ENCODE measurements at places on chromosomes 7 and 10. TPM values are rescaled to one million over a fixed set of nuclear protein-coding genes. Genes with fewer than 3 reads are reported as not detected.

Gene CDNF
- total RNA-seq: 2.2 TPM

Gene GNAT3
- not detected for total RNA-seq

Gene OR9A2
- total RNA-seq: 2.6 TPM

Gene LMOD2
- not detected for total RNA-seq

Gene LRRC4
- 3.6 TPM for total RNA-seq

Gene CCL24
- not detected for total RNA-seq

Gene SH2B2
- total RNA-seq: 21.9 TPM

Gene HOXA6
- not detected for total RNA-seq

GRCh38 chr7:31788445-31788844 lies 101.4 kb downstream of the PPP1R17 start:
- H3K27ac ChIP-seq: no peak overlapping the region
- no peaks in the 10 kb centered on the region for H3K36me3 ChIP-seq
- H3K4me3 ChIP-seq: no peak overlapping the region

- H3K4me1 ChIP-seq: peaks cover 21% of the 10 kb centered on the region
- H3K4me3 ChIP-seq: no peak overlapping the region
- no peak for DNase-seq
- H3K27ac ChIP-seq: no peak overlapping the region
Measured at GRCh38 chr10:123889821-123890220, 1.8 kb downstream of the CPXM2 start.

GRCh38 chr10:119132521-119133345 lies 28.8 kb downstream of the DENND10 start:
- H3K4me3 ChIP-seq: no peak overlapping the region
- H3K36me3 ChIP-seq: peaks cover 29% of the 10 kb centered on the region
- DNase-seq: no peak
- no peaks in the 10 kb centered on the region for H3K4me1 ChIP-seq
- H3K27me3 ChIP-seq: no peaks in the 10 kb centered on the region

GRCh38 chr7:44985900-44986217 lies 7.0 kb upstream of the MYO1G start:
- H3K36me3 ChIP-seq: peaks cover 38% of the 10 kb centered on the region
- no peaks in the 10 kb centered on the region for H3K27me3 ChIP-seq
- H3K4me1 ChIP-seq: peaks cover 14% of the 10 kb centered on the region
- peak overlapping the region; percentile 98 for H3K4me3 ChIP-seq
- no peak for DNase-seq

- H3K27ac ChIP-seq: no peak overlapping the region
- H3K4me3 ChIP-seq: no peak overlapping the region
- DNase-seq: no peak
- no peaks in the 10 kb centered on the region for H3K27me3 ChIP-seq
- H3K4me1 ChIP-seq: no peaks in the 10 kb centered on the region
Measured at GRCh38 chr7:108836256-108836655, 266.6 kb downstream of the DNAJB9 start.

DNA sequence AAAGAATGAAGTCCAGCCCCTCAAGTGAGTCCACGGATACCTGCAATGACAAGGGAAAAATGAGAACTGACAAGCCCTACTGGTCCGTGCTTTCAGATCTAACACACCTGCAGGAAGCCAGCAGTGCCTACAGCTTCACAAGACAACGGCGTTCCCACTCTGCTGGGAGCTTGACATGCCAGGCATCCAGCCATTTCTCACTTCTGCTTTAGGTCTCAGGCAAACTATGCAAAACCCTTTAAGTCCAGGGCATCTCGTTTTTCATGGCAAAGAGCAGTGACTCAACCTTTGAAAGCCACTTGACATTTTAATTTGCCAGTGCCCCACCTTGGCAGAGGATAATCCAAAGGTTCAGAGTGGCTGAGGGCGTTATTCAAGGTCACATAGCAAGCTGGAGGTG lies 49.1 kb upstream of the GPAM start:
- H3K27ac ChIP-seq: no peak overlapping the region
- no peaks in the 10 kb centered on the region for H3K36me3 ChIP-seq
- H3K4me3 ChIP-seq: no peak overlapping the region

DNA sequence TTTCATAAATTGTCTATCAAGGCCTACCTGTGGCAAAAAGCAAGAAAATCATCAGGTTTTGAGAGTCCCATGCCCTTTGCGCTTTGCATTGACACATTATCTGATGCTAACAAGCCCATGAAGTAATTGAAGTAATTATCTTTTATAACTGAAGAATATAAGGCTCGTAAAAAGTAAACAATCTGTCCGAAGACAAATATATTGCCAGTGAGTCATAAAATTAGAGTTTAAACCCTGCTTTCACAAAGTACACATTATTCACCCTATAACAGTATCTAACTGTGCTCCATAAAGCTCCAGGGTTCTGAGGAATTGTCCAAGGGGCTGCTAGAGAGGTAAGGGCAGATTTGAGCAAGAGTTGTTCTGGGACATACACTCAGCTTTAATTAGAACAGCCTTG lies 102.3 kb upstream of the PPP1R3A start:
- H3K27me3 ChIP-seq: no peaks in the 10 kb centered on the region
- DNase-seq: no peak
- H3K36me3 ChIP-seq: no peaks in the 10 kb centered on the region
- H3K4me3 ChIP-seq: no peak overlapping the region

DNA sequence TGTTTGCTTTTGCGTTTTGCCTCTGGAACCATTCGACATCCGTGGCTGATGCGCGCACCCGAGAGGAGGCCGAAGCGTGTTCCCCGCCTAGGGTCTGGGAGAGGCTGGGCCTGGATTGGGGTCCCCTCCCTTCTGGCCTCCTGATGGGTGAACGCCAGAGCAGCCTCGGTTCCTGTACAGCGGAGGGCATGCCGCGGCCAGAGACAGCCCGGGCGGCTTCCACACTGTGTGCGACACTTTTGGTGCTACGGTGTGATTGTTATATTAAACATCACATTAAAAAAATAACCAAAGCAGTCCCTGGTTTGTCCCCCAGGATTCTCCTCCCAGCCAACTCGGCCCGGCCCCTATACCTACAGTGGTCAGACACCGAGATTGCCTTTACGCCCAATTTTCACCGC lies 3.7 kb upstream of the HOXA7 start:
- H3K27ac ChIP-seq: no peak overlapping the region
- peaks cover 4% of the 10 kb centered on the region for H3K4me1 ChIP-seq
- peaks cover 100% of the 10 kb centered on the region for H3K27me3 ChIP-seq
- no peaks in the 10 kb centered on the region for H3K36me3 ChIP-seq
- no peak for DNase-seq

- H3K27ac ChIP-seq: no peak overlapping the region
- no peaks in the 10 kb centered on the region for H3K36me3 ChIP-seq
- H3K27me3 ChIP-seq: no peaks in the 10 kb centered on the region
- H3K4me1 ChIP-seq: peaks cover 55% of the 10 kb centered on the region
- DNase-seq: peak; percentile 53
- no peak overlapping the region for H3K4me3 ChIP-seq
Measured at GRCh38 chr10:84333864-84334451, 5.6 kb downstream of the CCSER2 start.

GRCh38 chr10:58477902-58478301 lies 34.8 kb upstream of the BICC1 start:
- H3K4me3 ChIP-seq: no peak overlapping the region
- peaks cover 24% of the 10 kb centered on the region for H3K4me1 ChIP-seq
- H3K36me3 ChIP-seq: no peaks in the 10 kb centered on the region
- peak; percentile 22 for DNase-seq

- no peak overlapping the region for H3K4me3 ChIP-seq
- H3K27ac ChIP-seq: no peak overlapping the region
- H3K27me3 ChIP-seq: peaks cover 8% of the 10 kb centered on the region
- peaks cover 2% of the 10 kb centered on the region for H3K4me1 ChIP-seq
Measured at GRCh38 chr7:151131592-151132293, 35.8 kb downstream of the GBX1 start.

- peaks cover 21% of the 10 kb centered on the region for H3K4me1 ChIP-seq
- peak within 1 kb of the TSS; percentile 73 for H3K4me3 ChIP-seq
- no peak within 1 kb of the TSS for H3K27ac ChIP-seq
- H3K27me3 ChIP-seq: peaks cover 61% of the 10 kb centered on the region
- no peaks in the 10 kb centered on the region for H3K36me3 ChIP-seq
Measured at GRCh38 chr10:72087969-72088888, at the start of gene SPOCK2. Gene SPOCK2, minus strand, starts transcription at chr10:72088551. Its CDS starts 223 bp downstream, at chr10:72088328.

DNA sequence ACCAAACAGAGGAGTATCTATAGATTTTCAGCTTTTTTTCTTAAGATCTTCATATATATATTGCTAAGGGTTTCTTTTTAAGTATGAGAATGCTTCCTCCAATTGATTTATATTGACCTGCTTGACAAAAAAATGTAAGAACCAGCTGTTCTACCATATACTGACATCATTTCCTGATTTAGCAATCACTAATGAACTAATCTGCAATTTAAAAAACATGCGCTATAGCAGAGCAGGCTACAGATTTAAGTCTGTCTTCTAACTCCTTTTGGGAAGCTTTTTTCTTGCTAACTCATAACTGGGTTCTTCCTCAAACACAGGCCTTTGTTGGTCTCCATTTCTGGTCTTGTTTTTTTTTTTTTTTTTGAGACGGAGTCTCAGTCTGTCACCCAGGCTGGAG lies 33.2 kb downstream of the ABCC2 start:
- H3K27me3 ChIP-seq: no peaks in the 10 kb centered on the region
- DNase-seq: no peak
- H3K27ac ChIP-seq: no peak overlapping the region
- no peak overlapping the region for H3K4me3 ChIP-seq
- H3K36me3 ChIP-seq: no peaks in the 10 kb centered on the region

DNA sequence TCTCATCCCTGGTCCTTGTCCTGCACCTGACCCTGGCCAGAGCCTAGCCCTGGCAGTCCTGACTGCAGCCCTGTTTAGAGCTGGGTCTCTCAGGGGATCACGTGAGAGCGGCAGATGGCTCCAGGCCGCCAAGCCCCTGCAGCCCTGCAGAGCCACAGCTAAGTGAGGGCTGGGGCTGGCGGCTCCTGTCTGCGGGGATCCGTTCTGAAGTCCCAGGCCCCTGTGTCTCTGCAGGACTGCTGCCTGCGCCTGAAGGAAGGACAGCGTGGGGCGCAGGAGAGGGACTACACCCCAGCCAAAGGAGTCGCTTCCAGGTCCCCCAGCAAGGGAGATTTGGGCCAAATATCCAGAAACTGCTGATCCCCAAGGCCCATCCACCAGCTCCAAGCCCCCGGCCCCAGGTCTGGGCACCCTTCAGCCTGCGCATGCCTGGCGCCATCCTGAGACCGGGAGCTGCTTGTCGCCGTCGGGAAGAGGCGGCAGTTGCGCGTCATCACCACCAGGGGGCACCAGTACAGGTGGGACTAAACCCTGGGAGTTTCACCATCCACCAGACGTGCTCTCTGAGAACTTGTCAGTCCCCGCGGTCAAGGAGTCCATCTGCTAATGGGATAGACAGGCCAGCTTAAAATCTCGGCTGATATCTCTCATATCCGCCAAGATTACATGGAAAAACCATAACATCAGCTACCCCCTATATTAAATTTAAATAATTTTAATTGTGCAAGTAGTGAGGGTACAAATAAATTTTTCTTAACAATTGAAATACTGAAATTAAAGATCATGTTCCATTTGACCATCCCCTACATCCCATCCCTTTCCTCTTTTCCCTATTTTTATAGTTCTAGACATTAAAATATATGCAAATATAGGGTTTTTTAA lies 25.1 kb upstream of the GHRHR start:
- no peak overlapping the region for H3K27ac ChIP-seq
- H3K27me3 ChIP-seq: no peaks in the 10 kb centered on the region
- H3K36me3 ChIP-seq: no peaks in the 10 kb centered on the region
- H3K4me1 ChIP-seq: peaks cover 6% of the 10 kb centered on the region
- peak overlapping the region; percentile 52 for H3K4me3 ChIP-seq

GRCh38 chr10:98924526-98924925 lies 311.1 kb downstream of the HPSE2 start:
- H3K4me1 ChIP-seq: no peaks in the 10 kb centered on the region
- no peak overlapping the region for H3K27ac ChIP-seq
- H3K27me3 ChIP-seq: no peaks in the 10 kb centered on the region
- no peak overlapping the region for H3K4me3 ChIP-seq
- DNase-seq: no peak

- no peaks in the 10 kb centered on the region for H3K36me3 ChIP-seq
- H3K4me3 ChIP-seq: no peak overlapping the region
- H3K27ac ChIP-seq: no peak overlapping the region
Measured at GRCh38 chr10:78267598-78267997, 233.9 kb downstream of the RPS24 start.

GRCh38 chr10:126226988-126227761 lies 161.1 kb downstream of the ADAM12 start:
- H3K4me1 ChIP-seq: no peaks in the 10 kb centered on the region
- H3K4me3 ChIP-seq: no peak overlapping the region
- no peaks in the 10 kb centered on the region for H3K27me3 ChIP-seq
- no peak for DNase-seq
- H3K36me3 ChIP-seq: no peaks in the 10 kb centered on the region
- no peak overlapping the region for H3K27ac ChIP-seq

GRCh38 chr10:106565546-106565945 lies 599.0 kb downstream of the SORCS1 start:
- H3K27ac ChIP-seq: no peak overlapping the region
- peaks cover 21% of the 10 kb centered on the region for H3K4me1 ChIP-seq
- DNase-seq: no peak
- no peaks in the 10 kb centered on the region for H3K27me3 ChIP-seq
- no peak overlapping the region for H3K4me3 ChIP-seq

DNA sequence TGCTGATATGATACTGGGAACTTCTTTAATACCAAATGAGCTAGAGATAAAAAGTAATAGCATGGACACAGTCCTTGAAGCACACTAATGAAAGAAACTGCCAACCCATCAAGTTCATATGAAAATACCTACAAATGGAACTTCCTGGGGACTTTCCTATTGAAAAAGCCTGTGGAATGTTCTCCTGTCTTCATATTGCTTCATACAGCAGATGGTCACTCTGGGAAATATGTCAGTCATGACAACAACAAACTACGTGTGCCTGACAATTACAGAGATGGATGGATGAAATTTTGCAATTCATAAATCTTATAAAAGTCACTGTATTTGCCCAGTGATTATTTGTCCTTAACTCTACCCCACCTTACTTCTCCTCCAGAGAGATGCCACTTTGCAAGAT lies 106.6 kb upstream of the COL1A2 start:
- H3K27me3 ChIP-seq: no peaks in the 10 kb centered on the region
- H3K36me3 ChIP-seq: no peaks in the 10 kb centered on the region
- no peak for DNase-seq
- no peak overlapping the region for H3K27ac ChIP-seq
- H3K4me3 ChIP-seq: no peak overlapping the region

DNA sequence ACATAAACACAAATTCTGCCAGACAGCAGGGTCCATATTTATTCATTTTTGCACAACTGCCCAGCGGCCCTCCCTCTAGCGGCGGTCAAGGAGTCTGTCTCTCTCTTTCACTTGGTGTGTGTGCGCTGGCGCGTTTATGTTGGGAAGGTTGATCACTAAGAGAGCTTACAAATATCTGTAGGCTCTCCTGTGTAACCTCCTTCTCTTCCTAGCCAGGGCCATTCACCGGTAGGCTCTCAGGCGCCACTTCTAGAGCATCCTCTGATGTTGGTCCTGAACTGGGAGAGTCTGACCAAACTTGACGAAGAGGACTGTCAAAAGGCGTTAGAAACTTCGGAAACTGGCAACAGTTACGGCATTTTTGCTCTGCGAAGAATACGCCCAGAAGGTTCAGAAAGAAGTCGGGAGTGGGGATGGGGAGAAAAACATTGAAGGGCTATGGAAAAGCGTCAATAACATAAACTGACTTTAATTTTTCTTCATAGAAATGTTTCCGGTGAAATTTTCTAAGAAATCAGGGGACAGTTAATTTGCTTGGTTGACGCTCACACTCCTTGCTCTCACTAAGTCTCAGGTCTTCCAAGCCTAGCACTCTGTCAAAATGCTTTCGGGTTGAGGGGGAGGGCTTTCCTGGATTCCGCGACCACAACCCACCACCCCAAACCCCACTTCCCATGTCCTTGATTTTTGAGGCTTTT lies 731.1 kb downstream of the ZWINT start:
- H3K4me1 ChIP-seq: peaks cover 17% of the 10 kb centered on the region
- H3K27ac ChIP-seq: no peak overlapping the region
- H3K4me3 ChIP-seq: peak overlapping the region; percentile 86
- peak; percentile 65 for DNase-seq

All from GM23338 (cell line).